CD8-positive, alpha-beta memory T cell (primary cell): ENCODE measurements at places on chromosomes 3 and 15. TPM values are rescaled to one million over a fixed set of nuclear protein-coding genes. Genes with fewer than 3 reads are reported as not detected.

CCK gene
- total RNA-seq, result not detected

DNAH12 gene
- 0.13 TPM for total RNA-seq

GRCh38 chr3:142977399-142977728 is 13.9 kb upstream of the PAQR9 start:
- H3K4me1 ChIP-seq, result no peaks in the 10 kb centered on the region
- no peak overlapping the region for H3K4me3 ChIP-seq
- no peaks in the 10 kb centered on the region for H3K27me3 ChIP-seq
- DNase-seq, result no peak
- H3K27ac ChIP-seq, result no peak overlapping the region

GRCh38 chr3:106860182-106860581 is 517.1 kb upstream of the CCDC54 start:
- no peaks in the 10 kb centered on the region for H3K27me3 ChIP-seq
- no peak for DNase-seq
- H3K36me3 ChIP-seq, result no peaks in the 10 kb centered on the region
- H3K27ac ChIP-seq, result no peak overlapping the region

GRCh38 chr3:178436773-178437172 is 99.5 kb upstream of the KCNMB2 start:
- no peaks in the 10 kb centered on the region for H3K4me1 ChIP-seq
- DNase-seq, result no peak
- H3K27me3 ChIP-seq, result no peaks in the 10 kb centered on the region
- H3K36me3 ChIP-seq, result no peaks in the 10 kb centered on the region
- no peak overlapping the region for H3K4me3 ChIP-seq

GRCh38 chr15:69786136-69786701 is 311.5 kb downstream of the TLE3 start:
- DNase-seq, result no peak
- no peaks in the 10 kb centered on the region for H3K36me3 ChIP-seq
- H3K4me1 ChIP-seq, result peaks cover 18% of the 10 kb centered on the region
- H3K27ac ChIP-seq, result no peak overlapping the region
- no peaks in the 10 kb centered on the region for H3K27me3 ChIP-seq
- no peak overlapping the region for H3K4me3 ChIP-seq

KCNAB1 gene
- not detected for total RNA-seq

IGSF11 gene
- total RNA-seq, result not detected

LINGO1 gene
- not detected for total RNA-seq

CHRM5 gene
- not detected for total RNA-seq

DNA sequence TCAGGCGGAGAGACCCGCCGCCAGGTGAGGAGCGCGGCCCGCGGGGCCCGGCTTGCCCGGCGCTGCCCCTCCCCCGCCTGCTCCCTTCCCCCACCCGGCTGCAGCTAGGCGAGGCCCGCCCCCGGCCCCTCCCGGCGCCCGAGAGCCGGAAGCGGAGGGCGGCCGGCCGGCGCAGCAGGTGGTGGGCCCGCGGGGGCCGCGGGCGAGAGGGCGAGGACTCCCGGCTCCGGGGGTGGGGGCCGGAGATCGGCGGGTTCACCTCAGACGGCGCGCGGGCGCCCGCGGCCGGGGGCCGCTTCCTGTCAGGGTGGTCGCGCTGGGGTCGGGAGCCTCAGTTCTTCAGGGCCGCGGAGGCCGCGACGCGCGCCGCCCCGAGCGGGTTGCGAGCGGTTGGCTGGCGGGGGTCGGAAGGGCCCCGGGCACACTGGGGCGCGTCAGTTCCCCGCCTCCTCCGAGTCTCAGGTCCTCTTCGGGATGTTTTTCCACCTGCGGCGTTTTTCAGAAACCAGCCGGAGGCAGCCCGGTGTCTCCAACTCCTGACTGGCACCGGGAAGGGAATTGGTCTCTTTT is 395 bp downstream of the ZFAND6 start:
- no peaks in the 10 kb centered on the region for H3K27me3 ChIP-seq
- peak overlapping the region; percentile 83 for H3K27ac ChIP-seq
- peak overlapping the region; percentile 98 for H3K4me3 ChIP-seq
- DNase-seq, result no peak
- no peaks in the 10 kb centered on the region for H3K36me3 ChIP-seq

SPTSSB gene
- total RNA-seq, result not detected

TM4SF4 gene
- total RNA-seq, result not detected

- no peaks in the 10 kb centered on the region for H3K4me1 ChIP-seq
- no peak for DNase-seq
- H3K27me3 ChIP-seq, result no peaks in the 10 kb centered on the region
- no peaks in the 10 kb centered on the region for H3K36me3 ChIP-seq
- H3K4me3 ChIP-seq, result no peak overlapping the region
Measured at GRCh38 chr3:194386648-194387047, 12.4 kb downstream of the GP5 start.

C2CD4B gene
- total RNA-seq, result 0.13 TPM

- H3K27me3 ChIP-seq, result no peaks in the 10 kb centered on the region
- no peak overlapping the region for H3K4me3 ChIP-seq
- H3K36me3 ChIP-seq, result no peaks in the 10 kb centered on the region
- H3K27ac ChIP-seq, result no peak overlapping the region
Measured at GRCh38 chr15:74217907-74218885, 15.6 kb upstream of the STRA6 start.

GRCh38 chr3:36496684-36497633 is 116.7 kb downstream of the STAC start:
- no peak for DNase-seq
- no peak overlapping the region for H3K27ac ChIP-seq
- no peak overlapping the region for H3K4me3 ChIP-seq

DNA sequence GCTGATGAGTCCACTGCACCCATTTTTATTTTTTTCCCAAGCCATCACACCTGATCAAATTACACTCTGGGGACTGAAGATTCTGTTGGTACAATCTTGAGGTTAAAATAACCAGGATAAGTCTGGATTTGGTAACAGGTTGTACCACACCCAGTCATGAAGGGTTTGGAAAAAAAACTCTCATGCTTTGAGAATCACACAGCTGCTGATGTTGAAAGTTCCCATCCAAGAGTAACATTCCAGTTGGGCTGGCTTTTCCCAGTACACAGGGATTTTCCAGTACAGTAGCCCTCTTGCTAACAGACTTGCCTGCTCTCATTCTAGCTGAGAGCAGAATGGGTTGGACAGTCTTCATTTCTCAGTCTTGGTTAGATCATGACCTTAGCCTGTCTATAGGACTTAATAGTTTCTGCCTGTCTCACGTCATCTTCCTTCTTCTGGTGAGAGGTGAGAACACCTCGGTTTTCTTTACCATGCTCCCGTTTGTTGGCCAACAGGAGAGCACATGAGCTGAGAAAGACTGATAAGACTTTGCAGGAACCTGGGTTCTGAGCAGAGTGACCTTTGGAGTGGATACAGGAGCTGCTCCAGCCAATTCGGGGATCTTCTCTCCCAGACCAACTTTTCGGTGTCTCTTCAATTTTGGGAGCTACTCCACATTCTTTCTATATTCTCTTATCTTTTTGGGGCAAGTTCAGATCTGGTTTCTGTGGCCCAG is 300.1 kb upstream of the LYSMD4 start:
- no peaks in the 10 kb centered on the region for H3K36me3 ChIP-seq
- H3K27me3 ChIP-seq, result no peaks in the 10 kb centered on the region
- H3K27ac ChIP-seq, result no peak overlapping the region
- no peak for DNase-seq
- no peak overlapping the region for H3K4me3 ChIP-seq
- no peaks in the 10 kb centered on the region for H3K4me1 ChIP-seq

CCNDBP1 gene
- 61.8 TPM for total RNA-seq

GRCh38 chr3:50221411-50222168 is 14.4 kb upstream of the GNAI2 start:
- H3K4me3 ChIP-seq, result no peak overlapping the region
- peaks cover 4% of the 10 kb centered on the region for H3K4me1 ChIP-seq
- no peaks in the 10 kb centered on the region for H3K36me3 ChIP-seq

DNA sequence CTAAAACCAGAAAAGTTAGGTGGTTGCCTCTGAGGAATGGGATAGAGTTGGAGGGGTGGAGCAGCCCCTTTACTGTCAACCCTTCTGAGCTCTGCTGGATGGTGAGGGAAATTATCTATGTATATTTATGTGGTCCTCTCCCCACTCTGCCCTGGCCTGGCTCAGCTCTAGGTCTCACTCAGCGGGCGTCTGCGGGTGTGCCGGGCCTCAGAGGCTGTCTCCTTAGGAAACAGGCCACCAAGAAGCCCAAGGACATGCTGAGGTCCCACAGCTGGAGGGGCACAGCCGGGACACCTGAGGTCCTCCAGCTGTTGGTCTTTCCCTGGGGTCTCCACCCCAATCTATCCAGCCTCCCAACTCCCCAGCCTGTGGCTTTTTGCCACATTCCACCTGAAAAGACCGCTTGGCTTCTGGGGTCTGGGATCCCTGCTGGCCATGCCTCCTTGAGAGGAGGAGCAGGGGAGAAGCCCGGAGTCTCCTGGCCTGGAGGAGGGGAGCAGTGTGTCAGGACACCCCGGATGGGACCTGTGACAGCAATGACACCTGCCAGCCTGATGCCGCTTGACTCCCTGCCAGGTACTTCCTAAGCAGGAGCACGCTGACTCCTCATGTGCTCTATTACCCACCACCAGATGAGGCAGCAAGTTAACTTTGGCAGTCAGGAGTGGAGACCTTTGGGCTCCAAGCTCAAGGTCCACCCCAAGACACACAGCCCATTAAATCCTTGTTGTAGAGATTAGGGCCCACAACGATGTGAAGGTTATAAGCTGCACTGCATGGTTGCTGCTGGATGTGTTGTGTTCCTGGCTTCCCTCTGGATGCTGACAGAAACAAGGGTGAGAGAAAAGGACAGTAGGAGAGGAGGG is at the start of gene SLC28A1:
TSS of gene SLC28A1 (plus strand) at position 747 of the 866 bp plus-strand sequence. CDS start 3,099 bp downstream, outside the sequence.
- no peaks in the 10 kb centered on the region for H3K27me3 ChIP-seq
- H3K36me3 ChIP-seq, result no peaks in the 10 kb centered on the region
- no peak within 1 kb of the TSS for H3K4me3 ChIP-seq
- no peaks in the 10 kb centered on the region for H3K4me1 ChIP-seq

- no peaks in the 10 kb centered on the region for H3K36me3 ChIP-seq
- DNase-seq, result no peak
- no peaks in the 10 kb centered on the region for H3K4me1 ChIP-seq
- H3K27me3 ChIP-seq, result no peaks in the 10 kb centered on the region
Measured at GRCh38 chr3:144879701-144880100, 908.1 kb downstream of the DIPK2A start.

DNA sequence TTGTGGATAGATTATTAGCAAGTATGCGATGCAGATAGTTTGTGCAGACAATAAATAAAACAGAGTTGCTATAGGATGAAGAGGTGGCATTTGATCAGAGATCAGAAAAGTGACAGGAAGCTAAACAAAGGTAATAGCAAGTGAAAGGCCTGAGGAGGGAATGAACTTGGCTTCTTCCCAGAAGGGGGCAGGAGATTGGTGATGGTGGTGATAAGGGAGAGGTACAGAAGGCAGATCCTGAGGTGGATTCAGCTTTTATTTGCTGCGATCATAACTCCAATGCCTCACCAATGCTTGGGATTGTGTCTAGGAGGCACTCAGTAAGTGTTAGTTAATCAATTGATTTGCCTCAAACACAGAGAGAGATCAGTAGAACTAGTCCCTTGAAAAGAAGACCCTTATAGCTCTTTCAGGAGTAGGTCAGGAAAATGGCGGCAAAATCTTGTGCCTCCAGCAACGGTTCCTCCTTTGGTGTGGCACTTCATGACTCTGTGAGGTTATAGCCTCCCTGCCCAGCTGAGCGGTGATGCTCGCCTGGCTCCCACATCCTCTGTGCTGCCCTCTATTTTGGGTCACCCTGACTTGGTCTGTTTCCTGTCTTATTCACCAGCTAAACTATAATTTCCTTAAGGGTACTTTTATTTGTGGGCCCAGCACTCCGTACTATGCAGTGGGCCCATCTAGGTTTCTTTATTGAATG is 37.5 kb downstream of the TGFBR2 start:
- peaks cover 26% of the 10 kb centered on the region for H3K36me3 ChIP-seq
- peak overlapping the region; percentile 33 for H3K4me3 ChIP-seq
- peaks cover 98% of the 10 kb centered on the region for H3K4me1 ChIP-seq
- no peaks in the 10 kb centered on the region for H3K27me3 ChIP-seq
- peak; percentile 42 for DNase-seq

CHMP2B gene
- 33.9 TPM for total RNA-seq

- H3K27me3 ChIP-seq, result no peaks in the 10 kb centered on the region
- no peak for DNase-seq
- H3K27ac ChIP-seq, result no peak overlapping the region
- no peak overlapping the region for H3K4me3 ChIP-seq
Measured at GRCh38 chr3:33187368-33187634, 31.3 kb downstream of the SUSD5 start.

DNA sequence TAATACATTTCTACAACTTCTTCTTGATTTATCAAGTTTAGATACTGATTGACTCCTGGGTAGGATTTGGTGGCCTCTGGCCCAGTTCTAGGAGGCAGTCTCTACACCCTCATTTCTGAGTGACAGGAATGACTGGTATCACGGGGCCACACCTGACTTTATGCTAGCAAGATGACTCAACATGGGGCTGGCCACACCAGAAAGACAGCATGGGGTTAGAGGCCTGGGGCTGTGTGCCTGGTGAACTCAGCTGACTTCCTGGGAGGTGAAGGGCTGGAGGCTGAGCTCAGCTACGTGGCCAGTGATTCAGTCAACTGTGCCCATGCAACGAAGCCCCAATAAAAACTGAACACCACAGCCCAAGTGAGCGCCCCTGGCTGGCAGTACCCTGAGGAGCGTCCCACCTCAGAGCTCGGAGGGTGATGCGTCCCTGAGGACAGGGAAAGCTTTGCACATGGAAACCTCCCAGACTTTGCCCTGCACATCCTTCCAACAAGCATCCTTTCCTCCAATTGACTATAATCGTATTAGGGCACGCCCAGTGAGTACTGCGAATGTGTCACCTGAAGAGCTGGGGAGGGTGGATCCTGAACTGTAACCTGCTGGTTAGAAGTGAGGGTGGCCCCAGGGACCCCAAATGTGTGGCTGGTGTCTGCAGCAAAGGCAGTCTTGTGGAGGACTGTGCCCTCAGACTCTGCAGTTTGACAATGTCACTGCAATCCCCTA is 57.2 kb downstream of the NIPA2 start:
- no peak for DNase-seq
- no peak overlapping the region for H3K27ac ChIP-seq
- no peaks in the 10 kb centered on the region for H3K36me3 ChIP-seq
- H3K27me3 ChIP-seq, result no peaks in the 10 kb centered on the region
- no peak overlapping the region for H3K4me3 ChIP-seq
- H3K4me1 ChIP-seq, result no peaks in the 10 kb centered on the region

HDDC3 gene
- 43.5 TPM for total RNA-seq

- H3K4me3 ChIP-seq, result no peak overlapping the region
- no peaks in the 10 kb centered on the region for H3K4me1 ChIP-seq
- no peak overlapping the region for H3K27ac ChIP-seq
- H3K36me3 ChIP-seq, result no peaks in the 10 kb centered on the region
Measured at GRCh38 chr3:191020730-191021396, 158.4 kb upstream of the GMNC start.

DNA sequence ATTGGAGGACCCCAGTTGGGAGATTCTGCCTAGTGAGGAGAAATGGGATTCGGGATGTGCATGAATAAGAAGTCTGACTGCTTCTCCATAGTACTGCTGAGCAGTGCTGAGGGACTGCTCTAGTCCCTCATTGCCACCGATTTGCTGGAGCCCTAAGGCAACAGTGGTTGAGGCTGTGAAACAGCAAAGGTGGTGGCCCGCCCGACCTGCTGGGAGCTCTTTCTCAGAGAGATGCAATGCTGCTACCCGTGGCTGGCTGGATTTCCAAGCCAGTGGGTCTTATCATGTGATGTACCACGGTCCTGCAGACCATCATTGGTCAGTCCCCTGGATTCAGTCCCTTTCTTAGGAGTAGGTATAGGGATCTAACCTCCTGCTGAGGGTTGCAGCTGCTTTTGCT is 42.6 kb upstream of the GCSAM start:
- no peaks in the 10 kb centered on the region for H3K4me1 ChIP-seq
- no peaks in the 10 kb centered on the region for H3K27me3 ChIP-seq
